LHCN-M2 (cell line): ENCODE measurements at places on chromosomes 2 and 18. TPM values are rescaled to one million over a fixed set of nuclear protein-coding genes. Genes with fewer than 3 reads are reported as not detected.

The UGT1A5 gene
- total RNA-seq, result not detected in 2 replicates

The MEP1B gene
- not detected in 2 replicates for total RNA-seq

The DSEL gene
- 157 and 164 TPM in 2 replicates for total RNA-seq

The SCN9A gene
- total RNA-seq, result 0.45 and 1.1 TPM in 2 replicates

The KYNU gene
- total RNA-seq, result 0.51 and 1.5 TPM in 2 replicates

The ITGB1BP1 gene
- total RNA-seq, result 50.1 and 57.3 TPM in 2 replicates

DNA sequence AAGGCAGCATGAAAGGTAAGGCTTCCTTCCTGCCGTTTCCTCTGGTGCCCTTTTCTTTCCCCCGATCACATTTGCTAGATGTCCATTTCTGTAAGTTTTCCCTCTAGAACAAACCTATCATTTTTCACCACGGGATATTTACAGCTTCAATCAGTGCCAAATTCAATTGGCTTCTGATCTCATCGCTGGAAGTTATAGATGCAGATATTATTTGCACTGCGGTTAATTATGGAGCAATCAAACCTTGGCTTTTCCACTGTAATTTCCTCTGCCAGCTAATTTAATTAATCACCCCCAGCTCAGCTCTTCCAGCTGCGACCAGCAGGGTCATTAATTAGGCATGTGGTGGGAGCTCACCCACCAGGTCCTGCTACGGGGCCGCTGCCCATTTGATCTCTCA is 86.1 kb downstream of the GBX2 start:
- no peak for DNase-seq

GRCh38 chr2:124482551-124482950 is 457.5 kb downstream of the CNTNAP5 start:
- no peak for DNase-seq

GRCh38 chr18:24763765-24764513 is 303.5 kb downstream of the HRH4 start:
- peak; percentile 1 for DNase-seq

DNA sequence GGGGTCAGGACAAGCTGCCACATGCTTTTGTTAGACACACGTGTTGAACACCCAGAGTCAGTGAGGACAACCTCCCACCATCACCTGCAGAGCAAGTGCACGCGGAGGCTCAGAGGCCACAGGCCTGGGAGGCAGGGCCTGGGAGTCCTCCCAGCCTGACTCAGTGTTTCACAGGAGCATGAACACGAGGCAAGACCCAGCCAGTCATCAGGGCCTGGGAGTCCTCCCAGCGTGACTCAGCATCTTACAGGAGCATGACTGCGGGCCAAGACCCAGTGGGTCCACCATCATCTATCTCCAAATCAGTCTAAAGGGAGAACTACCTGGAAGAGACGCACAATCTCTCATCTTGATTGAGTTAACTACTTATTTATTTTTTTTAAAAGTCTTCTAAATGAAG is 112.6 kb upstream of the PXDN start:
- DNase-seq, result peak; percentile 5

DNA sequence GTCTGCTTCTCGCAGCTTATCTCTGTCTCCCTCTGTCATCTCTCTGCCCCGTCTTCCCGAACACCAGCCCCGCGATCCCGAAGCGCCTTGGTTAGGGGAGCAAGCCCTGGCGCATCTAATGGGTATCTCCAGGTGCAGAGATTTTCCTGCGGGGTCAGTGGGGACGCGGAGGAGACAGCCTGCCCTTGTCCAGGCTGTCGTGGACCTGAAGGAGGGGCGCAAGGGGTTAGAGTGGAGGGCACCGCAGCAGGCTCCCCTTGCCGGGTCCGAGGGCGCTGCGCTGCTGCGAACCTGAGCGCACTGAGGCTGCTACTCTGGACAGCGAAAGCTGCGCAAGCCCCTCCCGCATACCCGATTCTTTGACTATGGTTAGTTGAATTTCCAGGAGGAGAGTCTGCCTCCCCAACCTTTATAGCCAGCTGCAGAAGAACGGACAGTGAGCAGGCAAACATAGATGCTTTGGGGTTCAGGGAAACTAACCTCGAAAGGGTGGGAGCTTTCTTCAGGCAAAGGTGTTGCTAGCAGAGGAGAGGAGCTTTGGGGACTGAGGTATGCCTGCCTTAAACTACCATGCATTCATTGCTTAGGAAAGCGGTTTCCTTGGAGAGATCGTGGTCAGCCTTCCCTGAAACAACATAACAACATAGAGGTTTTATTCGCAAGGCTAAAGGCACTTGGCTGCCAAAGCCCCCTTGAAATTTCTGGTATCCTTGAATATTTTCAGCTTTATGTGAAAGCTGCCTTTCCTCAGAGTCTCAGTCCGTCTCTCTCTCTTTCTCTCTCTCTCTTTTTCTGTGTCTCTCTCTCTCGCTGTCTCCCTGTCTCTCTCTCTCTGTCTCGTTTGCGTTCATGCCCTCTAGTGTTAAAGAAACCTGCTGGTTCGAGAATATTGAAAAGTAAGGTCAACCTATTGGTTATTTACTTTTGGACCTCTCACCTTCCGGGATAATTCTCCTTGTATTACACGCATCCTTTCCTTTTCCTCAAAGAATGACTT is 1.6 kb downstream of the GALNT13 start:
- DNase-seq, result no peak

DNA sequence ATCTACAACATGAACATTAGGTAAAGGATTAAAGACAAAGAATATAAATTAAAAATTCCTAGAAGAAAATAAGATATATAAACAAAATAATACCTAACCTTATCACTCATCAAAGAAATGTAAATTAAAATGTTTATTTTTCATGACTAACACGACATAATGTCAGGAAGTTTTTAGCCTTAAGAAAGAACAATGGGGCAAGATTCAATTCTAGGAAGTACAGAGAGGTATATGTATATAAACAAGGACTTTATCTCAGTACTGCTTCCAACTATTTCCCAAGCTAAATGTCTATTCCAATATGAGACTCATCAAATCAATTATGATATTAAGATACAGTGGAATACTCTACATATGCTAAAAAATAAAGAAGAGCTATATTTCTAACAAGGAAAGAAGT is 44.1 kb downstream of the TTC21B start:
- no peak for DNase-seq

DNA sequence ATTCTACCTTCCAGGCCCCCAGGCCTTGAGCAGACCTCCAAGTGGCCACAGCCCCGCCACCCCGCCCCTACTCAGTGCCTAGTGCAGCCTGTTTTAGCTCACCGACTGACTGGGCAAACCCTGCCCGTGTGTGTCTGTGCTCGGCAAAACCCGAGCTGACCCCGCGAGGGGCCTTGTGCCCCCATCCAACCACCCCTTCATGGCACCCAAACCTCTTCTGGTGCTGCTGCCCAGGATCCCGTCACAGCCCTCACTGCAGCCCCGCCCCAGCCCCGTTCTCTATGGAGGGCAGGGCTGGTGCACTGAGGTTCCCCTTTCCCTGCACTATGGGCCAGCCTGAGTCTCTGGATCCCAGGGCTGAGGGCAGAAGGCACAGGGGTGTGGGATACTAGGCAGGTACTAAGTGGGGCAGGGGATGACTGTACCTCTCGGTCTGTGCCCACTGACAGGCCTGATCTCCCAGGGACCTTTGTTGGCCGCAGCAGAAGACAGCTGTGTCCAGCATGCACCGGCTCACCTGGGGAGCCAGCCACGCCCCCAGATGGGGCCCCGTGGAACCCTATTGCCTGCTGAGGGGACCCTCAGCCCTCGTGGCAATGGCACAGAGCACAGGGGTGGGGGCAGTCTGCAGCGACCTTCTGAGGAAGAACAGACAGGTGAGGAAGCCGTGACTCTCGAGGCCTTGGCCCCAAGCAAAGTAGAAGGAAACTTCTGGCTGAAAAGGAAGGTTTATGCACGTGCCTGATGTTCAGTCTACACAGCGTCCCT is 69.9 kb upstream of the OTOS start:
- no peak for DNase-seq

- no peak for DNase-seq
Observed at GRCh38 chr2:194915485-194915884, 741.5 kb upstream of the SLC39A10 start.

DNA sequence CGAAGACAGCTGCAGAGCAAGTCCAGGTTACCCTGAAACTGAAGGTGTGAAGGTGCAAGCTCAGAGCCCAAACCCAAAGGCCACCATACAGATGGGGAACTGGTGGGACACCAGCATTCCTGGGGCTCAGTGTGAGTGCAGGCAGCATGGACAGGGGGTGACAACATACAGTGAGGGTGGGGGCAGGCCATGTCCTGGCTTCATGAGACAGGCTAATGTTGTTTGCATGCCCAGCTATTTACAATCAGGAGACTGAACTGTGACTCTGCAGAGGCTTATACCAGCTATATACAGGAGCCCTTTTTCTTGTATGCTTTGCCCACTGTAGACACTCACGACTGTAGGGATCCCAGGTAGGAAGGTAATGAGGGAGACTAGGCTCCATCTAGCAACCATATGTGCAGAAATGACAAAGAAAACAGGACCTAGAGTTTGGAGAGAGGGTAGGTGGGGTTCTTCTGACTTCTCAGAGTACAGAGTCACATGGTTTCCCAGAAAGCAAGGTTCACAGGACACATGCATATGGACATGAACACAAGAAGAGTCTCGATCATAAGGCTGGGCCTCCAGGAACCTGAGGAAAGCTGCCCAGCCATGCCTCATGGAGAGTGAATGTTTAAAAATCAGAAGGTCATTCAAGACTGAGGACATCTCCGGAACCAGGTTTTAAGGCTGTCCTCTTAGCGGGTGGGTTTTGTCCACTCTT is 26.4 kb downstream of the SIX3 start:
- DNase-seq, result no peak

DNA sequence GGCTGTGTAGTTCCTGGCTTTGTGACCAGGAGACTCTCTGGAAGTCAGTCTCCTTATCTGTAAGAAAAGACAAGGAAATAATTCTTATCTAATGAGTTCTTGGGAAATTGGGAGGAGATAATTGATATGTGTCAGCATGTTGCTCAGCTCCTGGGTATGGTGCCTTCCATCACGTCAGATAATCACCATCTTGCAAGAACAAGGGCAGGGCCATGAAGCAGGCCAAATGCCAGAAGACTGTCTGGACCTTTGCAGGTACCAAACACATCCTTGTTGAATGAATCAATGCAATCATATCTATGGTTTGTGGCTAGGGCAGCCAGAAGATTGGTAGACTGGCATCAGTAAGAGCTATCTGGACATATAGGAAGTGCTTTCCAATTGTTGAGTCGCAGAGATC is 473.5 kb downstream of the TNS1 start:
- no peak for DNase-seq

DNA sequence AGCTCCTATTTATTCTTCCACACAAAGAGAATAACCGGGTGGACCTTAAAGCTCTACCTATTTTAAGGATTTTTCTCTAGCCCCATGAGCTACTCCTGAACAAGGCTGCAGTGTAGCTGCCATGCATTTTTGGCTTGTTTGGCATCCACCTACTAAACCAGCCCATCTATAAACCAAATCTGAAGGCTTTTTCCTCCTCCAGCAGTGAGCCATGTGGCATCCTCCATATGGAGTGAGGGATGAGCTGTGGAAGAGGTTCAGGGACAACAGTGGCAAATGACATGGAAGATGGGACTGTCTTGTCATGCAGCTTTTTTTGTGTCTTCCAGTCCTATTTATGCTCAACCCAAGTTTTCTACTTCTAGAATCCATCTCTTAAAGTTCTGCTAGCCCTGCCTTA is 100.2 kb downstream of the GALNT3 start:
- no peak for DNase-seq

DNA sequence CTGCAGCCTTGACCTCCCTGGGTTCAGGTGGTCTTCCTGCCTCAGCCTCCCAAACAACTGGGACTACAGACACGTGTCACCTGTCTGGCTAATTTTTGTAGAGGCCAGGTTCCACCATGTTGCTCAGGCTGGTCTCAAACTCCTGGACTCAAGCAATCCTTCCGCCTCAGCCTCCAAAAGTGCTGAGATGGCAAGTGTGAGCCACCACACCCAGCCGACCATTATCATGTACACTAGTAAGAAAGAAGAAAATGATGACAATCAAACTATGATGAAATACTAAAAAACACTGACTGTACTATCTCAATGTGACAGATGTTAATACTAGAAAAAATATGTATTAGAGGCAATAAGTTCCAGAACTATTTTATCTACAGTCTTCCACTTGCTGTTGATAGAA is 420.9 kb downstream of the TRIB2 start:
- no peak for DNase-seq

DNA sequence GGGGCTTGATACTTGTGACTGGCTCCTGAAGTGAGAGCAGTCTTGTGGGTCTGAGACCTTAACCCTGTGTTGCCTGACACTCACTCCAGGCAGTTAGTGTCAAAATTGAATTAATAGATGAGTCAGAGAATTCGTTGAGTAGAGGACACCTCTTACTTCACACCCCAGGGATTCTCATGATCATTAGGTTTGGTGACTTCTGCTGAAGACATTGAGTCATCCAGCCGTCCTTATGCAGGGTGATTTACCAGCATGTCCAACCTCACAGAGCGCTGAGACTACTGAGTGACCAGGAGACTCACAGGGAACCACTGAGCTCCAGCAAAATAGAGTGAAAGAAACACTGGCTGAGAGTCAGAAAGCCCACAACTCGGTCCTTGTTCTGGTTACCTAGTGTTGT is 36.0 kb upstream of the EVA1A start:
- no peak for DNase-seq

DNA sequence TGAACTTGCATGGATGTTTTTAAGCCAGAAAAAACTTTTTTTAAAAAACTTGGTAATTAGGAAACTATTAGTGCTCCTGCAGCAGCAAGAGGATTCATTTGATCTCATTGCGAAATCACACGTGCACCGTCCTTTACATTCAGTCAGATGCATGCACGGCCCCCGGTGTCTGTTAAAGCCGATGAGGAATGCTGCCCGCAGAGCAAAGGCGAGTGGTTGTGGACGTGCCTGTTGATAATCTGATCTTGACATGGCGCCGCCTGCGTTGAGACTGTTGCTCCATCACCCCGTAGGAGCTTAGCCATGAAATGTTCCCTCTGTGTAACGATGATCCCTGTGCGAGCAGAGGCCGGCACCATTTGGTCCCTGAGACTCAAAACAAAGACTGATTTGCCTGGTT is 300.0 kb downstream of the GBX2 start:
- no peak for DNase-seq

DNA sequence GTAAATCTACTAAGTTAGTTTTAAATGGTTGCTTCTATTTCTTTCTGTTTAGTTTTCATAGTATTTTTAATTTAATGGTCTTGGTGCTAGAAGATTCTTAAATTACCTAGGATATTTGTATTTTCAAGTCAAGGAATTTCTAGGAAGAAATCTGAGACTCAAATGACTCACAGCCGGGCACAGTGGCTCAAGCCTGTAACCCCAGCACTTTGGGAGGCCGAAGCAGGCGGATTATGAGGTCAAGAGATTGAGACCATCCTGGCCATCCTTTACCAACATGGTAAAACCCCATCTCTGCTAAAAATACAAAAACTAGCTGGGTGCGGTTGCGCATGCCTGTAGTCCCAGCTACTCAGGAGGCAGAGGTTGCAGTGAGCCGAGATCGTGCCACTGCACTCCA is 95.5 kb downstream of the C2orf74 start:
- peak; percentile 56 for DNase-seq

DNA sequence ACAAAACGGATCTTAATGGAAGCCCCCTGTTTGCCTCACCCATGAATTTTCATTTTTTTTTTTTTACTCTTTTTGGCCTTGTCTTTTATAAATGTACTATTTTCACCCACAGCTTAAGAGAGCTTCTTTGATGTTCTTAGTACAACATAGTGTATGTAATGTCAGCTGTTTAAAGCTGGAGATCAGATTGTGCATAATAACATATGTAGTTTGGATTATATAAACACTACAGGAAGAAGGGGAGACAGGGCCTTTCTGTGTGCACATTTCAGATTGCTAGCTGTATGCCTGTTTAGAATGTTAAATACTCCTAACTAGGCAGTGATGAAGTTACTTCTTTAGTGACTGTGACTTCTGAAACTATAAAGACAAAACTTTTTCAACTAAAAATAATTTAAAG is 2.1 kb upstream of the TANC1 start:
- DNase-seq, result no peak

GRCh38 chr18:60027397-60027796 is 127.6 kb downstream of the PMAIP1 start:
- DNase-seq, result no peak
